ENCODE measurements at places on chromosomes 3 and 15. TPM values are rescaled to one million over a fixed set of nuclear protein-coding genes. Genes with fewer than 3 reads are reported as not detected.

- no peak for DNase-seq
- H3K36me3 ChIP-seq, result no peaks in the 10 kb centered on the region
- peaks cover 19% of the 10 kb centered on the region for H3K4me1 ChIP-seq
Observed at GRCh38 chr3:48899273-48899672, 591 bp upstream of the SLC25A20 start.

GRCh38 chr3:39112535-39112934 is 5.1 kb downstream of the TTC21A start:
- H3K27ac ChIP-seq, result no peak overlapping the region
- DNase-seq, result no peak
- peaks cover 8% of the 10 kb centered on the region for H3K4me1 ChIP-seq

The RETNLB gene
- 1.1 TPM for total RNA-seq

DNA sequence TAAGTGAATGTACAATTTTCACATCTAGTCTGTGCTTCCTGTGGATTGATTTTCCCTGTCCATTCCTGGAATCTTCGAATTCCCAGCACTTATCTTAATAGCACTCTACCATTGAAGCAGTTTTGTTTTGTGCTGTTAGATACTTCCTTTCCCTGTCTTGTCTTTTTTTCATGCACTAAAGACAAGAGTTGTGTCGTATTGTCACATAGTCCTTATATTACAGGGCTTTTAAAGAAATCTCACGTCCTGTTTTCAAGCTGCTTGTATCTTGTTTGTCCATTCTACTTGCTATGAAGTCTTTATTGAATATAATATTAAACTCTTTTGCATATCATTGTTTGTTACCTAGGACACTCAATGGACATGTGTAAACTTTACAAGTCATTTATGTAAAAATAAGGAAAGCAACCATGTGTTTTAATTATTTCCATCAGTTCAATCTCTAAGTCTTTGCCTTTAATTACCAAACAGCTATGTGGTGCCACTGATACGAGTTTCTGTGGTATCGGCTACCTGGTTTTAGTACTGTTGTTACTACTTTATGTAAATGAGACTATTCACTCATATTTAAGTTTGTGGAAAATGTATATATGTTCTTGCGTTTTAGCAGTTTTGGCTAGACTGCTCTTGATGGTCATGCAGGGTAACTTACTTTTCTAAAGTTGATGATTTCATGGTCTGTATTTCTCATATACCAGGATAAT is 10.3 kb downstream of the PIK3CA start:
- H3K36me3 ChIP-seq, result peaks cover 4% of the 10 kb centered on the region
- H3K4me1 ChIP-seq, result peaks cover 12% of the 10 kb centered on the region
- no peaks in the 10 kb centered on the region for H3K27me3 ChIP-seq
- no peak overlapping the region for H3K4me3 ChIP-seq
- no peak for DNase-seq
- no peak overlapping the region for H3K27ac ChIP-seq

The SLC9C1 gene
- 0.48 TPM for total RNA-seq

The LRRC28 gene
- 26.9 TPM for total RNA-seq

Measured in type B pancreatic cell (in vitro differentiated cells).